ENCODE measurements at places on chromosomes 3 and 15.

DNA sequence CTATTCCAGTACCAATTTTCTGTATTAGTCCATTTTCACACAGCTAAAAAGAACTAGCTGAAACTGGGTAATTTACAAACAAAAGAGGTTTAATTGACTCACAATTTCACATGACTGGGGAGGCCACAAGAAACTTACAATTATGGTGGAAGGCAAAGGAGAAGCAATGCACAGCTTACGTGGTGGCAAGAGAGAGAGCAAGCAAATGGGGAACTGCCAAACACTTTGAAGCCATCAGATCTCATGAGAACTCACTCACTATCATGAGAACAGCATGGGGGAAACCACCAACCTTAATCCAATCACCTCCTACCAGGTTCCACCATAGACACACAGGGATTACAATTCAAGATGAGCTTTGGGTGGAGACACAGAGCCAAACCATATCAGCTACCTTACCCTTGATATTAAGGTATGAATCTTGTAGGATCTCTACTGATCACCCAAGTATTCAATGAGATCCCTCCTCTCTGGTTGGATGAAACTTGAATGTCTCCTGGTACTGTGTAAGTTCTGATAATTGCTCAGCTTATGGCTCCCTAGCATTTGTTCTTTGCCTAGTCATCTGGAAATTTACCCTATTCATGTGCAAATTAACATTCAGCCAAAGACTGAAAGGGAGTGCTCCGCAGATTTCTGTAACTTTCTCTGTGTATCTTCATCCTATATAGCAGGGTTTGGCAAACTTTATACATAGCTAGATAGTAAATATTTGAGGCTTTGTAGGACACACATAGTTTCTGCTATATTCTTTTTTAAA, 38.9 kb downstream of the MYL3 start:
- H3K4me3 ChIP-seq: no peak overlapping the region
- no peak overlapping the region for H3K27ac ChIP-seq

- no peak overlapping the region for H3K27ac ChIP-seq
- H3K27me3 ChIP-seq: no peaks in the 10 kb centered on the region
- no peaks in the 10 kb centered on the region for H3K4me1 ChIP-seq
- no peak for DNase-seq
- no peaks in the 10 kb centered on the region for H3K36me3 ChIP-seq
- H3K4me3 ChIP-seq: no peak overlapping the region
These were observed 97.8 kb downstream of the SST start for GRCh38 chr3:187572441-187572840.

- H3K4me1 ChIP-seq: peaks cover 24% of the 10 kb centered on the region
- no peaks in the 10 kb centered on the region for H3K36me3 ChIP-seq
- peak overlapping the region; percentile 17 for H3K4me3 ChIP-seq
- H3K27me3 ChIP-seq: no peaks in the 10 kb centered on the region
- no peak for DNase-seq
- peak overlapping the region; percentile 74 for H3K27ac ChIP-seq
These were observed 830 bp downstream of the SEMA4B start for GRCh38 chr15:90201944-90202375.

DNA sequence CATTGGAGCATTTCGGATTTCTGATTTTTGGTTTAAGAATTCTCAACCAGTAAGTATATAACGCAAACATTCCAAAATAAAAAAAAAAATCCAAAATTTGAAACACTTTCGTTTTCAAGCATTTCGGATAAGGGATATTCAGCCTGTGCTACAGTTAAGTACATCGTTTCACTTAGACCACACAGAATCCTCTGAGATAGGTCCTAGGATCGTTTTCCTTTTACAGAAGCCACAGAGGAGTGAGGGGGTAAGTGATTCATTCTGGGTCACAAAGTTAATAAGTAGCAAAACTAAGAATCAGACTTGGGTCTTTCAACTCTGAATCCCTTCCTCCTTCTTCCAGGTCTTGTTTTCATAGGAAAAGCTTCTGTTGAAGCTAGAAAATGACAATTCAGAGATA, 249.3 kb downstream of the BBX start:
- H3K27me3 ChIP-seq: no peaks in the 10 kb centered on the region
- H3K27ac ChIP-seq: no peak overlapping the region
- peaks cover 17% of the 10 kb centered on the region for H3K36me3 ChIP-seq
- H3K4me3 ChIP-seq: no peak overlapping the region
- no peaks in the 10 kb centered on the region for H3K4me1 ChIP-seq

GRCh38 chr3:194119831-194120590, 15.9 kb upstream of the HES1 start:
- no peaks in the 10 kb centered on the region for H3K4me1 ChIP-seq
- DNase-seq: no peak
- H3K27me3 ChIP-seq: no peaks in the 10 kb centered on the region
- H3K4me3 ChIP-seq: no peak overlapping the region
- H3K36me3 ChIP-seq: no peaks in the 10 kb centered on the region

DNA sequence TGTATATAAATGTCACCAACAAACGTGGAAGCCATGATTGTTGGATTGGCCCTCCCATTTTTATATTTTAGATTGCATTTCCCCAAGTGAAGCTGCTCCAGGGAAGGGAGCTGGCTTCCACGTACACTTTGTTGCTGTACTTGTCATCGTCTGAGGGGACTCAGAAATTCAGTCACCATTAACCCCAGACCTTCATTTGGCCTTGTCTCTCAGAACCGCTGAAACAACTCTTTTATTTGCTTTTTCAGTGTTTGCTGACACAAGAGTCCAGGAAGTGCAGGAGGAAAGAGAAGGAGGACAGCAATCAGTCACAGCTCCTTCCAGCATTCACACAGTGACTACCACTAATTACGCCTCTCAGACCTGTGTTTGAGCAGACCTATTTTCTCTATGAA, 276.5 kb downstream of the TBL1XR1 start:
- H3K4me3 ChIP-seq: no peak overlapping the region
- no peak overlapping the region for H3K27ac ChIP-seq
- DNase-seq: no peak
- no peaks in the 10 kb centered on the region for H3K4me1 ChIP-seq
- no peaks in the 10 kb centered on the region for H3K27me3 ChIP-seq
- no peaks in the 10 kb centered on the region for H3K36me3 ChIP-seq

- peaks cover 69% of the 10 kb centered on the region for H3K4me1 ChIP-seq
- H3K4me3 ChIP-seq: no peak overlapping the region
- peak overlapping the region; percentile 48 for H3K27ac ChIP-seq
- H3K36me3 ChIP-seq: no peaks in the 10 kb centered on the region
- peak; percentile 54 for DNase-seq
- H3K27me3 ChIP-seq: no peaks in the 10 kb centered on the region
These were observed 32.5 kb downstream of the RFTN1 start for GRCh38 chr3:16480861-16481545.

- H3K27ac ChIP-seq: no peak overlapping the region
- DNase-seq: no peak
- H3K4me3 ChIP-seq: no peak overlapping the region
- no peaks in the 10 kb centered on the region for H3K36me3 ChIP-seq
These were observed 130.5 kb downstream of the TNIK start for GRCh38 chr3:171329746-171330145.

DNA sequence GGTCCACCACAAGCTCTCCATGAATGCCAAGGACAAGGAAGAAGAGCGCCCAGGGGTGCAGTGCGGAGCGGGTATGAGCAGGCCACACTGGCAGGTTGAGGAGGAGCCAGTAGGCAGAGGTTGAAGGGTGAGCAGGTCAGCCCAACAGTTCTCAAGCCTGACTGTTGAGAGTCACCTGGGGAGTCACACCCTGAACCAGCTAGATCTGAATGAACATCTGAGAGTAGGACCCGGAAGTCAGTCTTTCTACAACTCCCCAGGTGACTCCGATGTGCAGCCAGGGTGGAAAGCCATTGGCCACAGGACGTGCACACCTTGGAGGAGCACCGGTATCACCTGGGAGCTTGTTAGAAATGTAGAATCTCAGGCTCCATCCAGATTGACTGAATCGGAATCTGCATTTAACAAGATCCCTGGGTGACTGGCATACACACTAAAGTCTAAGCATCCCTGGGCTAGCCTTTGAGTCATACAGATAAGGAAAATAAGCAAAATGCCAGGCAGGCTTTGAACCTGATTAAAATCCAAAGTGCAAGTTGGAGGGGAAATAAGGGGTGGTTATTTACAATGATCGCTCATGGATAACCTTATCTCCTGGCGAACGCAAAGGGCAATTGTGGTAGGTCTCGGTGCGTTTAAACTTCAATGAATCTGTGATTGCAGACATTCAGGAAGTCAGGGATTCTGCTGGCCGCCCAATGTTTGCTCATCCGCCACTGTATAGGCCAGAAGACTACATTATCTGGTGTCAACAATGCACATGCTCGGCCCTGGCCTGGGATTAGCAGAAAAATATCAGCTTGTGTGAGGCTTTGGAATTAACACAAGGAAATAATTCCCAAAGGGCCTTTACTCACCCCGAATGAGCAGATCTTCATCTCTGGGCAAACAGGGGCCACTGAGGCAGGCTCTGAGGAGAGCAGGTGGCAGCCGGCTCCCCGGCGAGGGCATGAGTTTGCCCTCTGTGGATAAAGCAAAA, 11.7 kb upstream of the LYZL4 start:
- no peak for DNase-seq
- H3K4me1 ChIP-seq: no peaks in the 10 kb centered on the region

DNA sequence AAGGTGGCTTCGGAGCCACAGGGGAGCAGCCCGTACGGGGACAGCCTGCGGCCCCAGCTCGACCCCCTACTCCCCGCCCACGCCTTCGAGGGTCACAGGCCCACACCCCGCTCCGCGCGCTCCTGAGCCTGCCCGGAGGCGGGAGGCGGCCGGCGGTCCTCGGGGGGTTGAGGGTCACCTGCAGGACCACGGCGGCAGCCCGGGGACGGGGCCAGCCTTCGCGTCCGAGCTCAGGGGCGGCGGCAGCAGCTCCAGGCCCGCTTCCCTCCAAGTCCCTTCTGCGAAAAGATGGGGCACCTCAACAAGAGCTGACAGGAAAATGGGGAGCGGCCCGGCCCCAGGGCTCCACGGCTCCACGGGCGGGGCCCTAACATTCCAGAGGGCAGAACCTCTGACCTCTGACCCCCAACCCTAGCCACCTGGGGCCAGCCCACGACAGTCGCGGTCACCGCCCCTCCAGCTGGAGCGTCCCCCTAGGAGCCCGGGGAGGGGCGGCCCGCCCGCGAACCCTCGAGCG, 428 bp downstream of the LYSMD4 start:
- peaks cover 13% of the 10 kb centered on the region for H3K36me3 ChIP-seq
- H3K27ac ChIP-seq: peak overlapping the region; percentile 46
- no peaks in the 10 kb centered on the region for H3K27me3 ChIP-seq
- no peak for DNase-seq

DNA sequence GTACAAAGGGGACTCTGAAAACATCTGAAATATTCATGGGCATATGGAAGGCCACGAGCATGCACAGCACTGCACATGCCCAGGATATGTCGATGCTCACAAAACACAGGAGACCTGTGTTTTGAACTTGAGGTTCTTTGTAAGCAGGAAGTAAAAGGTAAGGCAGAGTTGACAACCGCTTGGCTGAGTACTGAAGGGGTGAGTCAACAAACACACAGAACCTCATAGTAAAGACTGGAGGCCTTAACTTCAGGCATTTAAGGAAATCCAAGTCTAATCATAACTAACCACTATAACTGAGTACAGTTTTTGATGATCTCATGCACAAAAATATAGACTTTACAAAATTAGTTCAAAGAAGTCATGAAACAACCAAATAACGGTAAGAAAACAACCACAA, 80.6 kb downstream of the MYO9A start:
- H3K36me3 ChIP-seq: no peaks in the 10 kb centered on the region
- no peaks in the 10 kb centered on the region for H3K4me1 ChIP-seq
- no peaks in the 10 kb centered on the region for H3K27me3 ChIP-seq
- H3K27ac ChIP-seq: no peak overlapping the region
- H3K4me3 ChIP-seq: no peak overlapping the region
- DNase-seq: no peak

GRCh38 chr3:144031938-144032337, 60.3 kb downstream of the DIPK2A start:
- no peak overlapping the region for H3K27ac ChIP-seq
- H3K36me3 ChIP-seq: no peaks in the 10 kb centered on the region
- H3K4me1 ChIP-seq: no peaks in the 10 kb centered on the region
- H3K27me3 ChIP-seq: no peaks in the 10 kb centered on the region

DNA sequence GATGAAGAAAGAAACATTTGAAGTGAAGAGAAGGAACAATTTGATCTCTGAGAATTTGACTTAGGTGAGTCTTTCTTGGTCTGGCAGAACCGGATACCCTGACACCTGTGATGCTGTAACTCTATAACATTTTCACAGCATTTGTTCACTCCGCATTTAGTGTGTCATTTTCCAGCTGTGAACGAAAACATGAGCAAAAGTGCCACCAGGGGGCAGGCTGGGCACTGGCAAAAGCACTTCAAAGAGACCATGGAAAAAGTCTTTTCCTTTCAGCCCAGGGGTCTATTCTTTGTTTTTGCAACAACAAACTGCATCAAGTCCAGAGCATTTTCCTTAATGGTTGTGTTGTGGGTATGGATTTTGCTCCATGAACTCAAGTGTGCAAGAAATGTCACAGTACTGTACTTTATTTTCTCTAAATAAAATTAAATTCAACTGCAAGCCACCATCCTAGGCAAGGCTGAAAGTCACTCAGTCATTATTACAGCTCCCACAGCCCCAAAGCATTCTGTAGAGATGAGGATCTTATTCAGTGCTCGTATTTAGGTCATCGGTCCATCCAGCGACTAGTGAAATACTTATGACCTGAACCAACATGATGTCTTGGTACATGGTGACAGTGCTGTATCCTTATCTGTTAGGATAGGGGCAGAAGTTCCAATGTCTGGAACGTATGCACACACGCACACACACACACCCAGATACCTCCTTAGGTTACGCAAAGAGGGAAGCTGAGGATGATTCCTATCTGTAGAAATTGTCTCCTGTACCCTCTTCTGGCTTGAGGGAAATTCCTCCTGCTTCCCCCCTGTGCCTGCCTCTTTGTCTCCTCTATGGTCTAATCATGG, 125.5 kb downstream of the GADL1 start:
- no peak overlapping the region for H3K27ac ChIP-seq
- no peak overlapping the region for H3K4me3 ChIP-seq
- no peaks in the 10 kb centered on the region for H3K4me1 ChIP-seq
- no peaks in the 10 kb centered on the region for H3K27me3 ChIP-seq
- no peaks in the 10 kb centered on the region for H3K36me3 ChIP-seq

- no peak for DNase-seq
- H3K27me3 ChIP-seq: no peaks in the 10 kb centered on the region
- no peak overlapping the region for H3K4me3 ChIP-seq
- no peaks in the 10 kb centered on the region for H3K4me1 ChIP-seq
These were observed 121.3 kb upstream of the SOX14 start for GRCh38 chr3:137642831-137643230.
